ENCODE measurements at places on chromosomes 1 and 21.

DNA sequence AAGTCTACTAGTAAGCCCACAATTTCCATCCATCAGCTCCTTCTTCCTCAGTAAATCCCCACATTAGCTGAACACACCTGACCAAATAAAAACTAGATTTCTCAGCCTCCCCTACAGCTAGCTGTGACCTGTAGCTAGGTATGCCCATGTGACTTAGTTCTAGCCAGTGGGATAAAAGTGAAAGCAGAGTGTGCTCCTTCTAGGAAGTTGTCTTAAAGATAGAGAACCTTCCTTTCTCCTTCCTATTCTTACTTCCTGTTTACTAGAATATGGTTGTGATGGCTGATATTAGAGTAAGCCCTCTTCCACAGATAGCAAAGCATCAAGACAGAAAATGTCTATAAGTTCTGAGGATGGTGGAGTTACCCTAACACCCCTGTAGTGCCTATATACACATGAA, 67.0 kb downstream of the PIK3R3 start:
- DNase-seq = no peak

DNA sequence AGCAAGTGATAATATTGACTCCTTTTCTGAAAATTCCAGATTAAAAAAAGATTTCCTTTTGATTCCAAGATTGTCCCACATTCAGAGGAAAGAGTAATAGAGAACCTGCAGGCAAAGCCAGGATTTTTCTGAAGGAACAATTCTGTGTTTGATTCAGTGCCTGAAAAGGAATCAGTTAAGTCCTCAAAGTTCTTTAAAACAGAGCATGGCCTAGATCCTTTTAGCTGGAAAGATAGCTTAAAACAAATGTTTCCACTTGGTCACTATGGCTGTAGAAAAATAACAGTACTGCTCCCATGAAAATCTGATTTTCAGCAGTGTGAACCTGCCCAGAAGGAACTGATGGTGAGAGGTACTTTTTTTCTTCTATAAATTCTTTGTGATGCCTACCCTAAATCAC, 41.8 kb downstream of the HS2ST1 start:
- no peak for DNase-seq

- DNase-seq = no peak
Measured at GRCh38 chr1:231189683-231190270, 27.9 kb downstream of the TRIM67 start.

DNA sequence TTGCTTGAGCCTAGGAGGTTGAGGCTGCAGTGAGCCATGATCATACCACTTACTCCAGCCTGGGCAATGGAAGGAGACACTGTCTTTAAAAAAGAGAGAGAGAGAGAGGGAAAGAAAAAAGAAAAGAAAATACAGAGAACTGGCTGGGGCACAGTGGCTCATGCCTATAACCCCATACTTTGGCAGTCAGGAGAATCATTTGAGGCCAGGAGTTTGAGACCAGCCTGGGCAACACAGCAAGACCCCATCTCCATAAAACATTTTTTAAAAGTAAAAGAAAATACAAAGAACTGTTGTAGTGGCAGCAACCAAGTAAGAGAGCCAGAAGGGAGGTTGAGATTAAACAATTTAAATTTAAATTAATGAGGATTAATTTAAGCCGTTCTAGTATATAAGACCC, 39.8 kb downstream of the WDTC1 start:
- DNase-seq = no peak

DNA sequence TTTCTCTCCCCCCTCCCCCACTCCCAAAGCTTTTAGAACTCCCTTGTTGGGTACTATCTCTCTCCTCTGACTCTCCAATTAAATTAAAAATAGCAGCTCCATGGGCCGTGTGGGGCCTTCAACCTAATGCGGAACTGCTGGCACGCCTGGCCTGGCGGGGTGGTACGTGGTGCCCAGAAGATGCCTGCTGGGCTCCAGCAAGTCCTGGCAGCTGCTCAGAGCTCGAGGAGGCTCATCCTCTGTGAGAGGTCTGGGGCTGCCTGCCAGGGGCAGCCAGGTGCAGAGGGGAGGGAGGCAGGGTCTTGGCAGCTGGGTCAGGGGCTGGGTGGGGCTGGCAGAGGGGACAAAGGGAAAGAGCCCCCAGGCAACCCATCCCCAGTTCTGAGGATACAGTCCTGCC, 74.4 kb downstream of the ACTL8 start:
- DNase-seq = no peak

- no peak for DNase-seq
Measured at GRCh38 chr21:33700491-33700890, 58.2 kb downstream of the ITSN1 start.

DNA sequence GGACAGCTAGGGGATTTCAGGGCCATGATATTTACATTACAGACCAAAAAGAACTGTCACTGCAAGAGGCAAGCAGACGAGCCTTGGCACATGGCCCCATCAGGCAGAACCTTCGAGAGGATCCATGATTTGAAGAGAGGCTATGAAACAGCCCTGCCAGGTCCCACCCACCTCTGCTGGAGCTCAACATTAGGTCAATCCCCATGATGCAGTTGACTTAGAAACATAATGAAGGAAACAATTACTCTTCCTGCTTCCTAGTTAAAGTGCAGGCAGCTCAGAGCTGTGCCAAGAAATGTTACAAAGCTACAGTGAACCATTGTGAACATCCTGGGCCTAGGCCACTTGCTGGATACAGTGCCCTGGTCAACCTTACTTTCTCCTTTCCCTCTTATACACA, 41.7 kb upstream of the PTCH2 start:
- DNase-seq = no peak

GRCh38 chr1:167344615-167345385, 124.1 kb downstream of the POU2F1 start:
- no peak for DNase-seq

DNA sequence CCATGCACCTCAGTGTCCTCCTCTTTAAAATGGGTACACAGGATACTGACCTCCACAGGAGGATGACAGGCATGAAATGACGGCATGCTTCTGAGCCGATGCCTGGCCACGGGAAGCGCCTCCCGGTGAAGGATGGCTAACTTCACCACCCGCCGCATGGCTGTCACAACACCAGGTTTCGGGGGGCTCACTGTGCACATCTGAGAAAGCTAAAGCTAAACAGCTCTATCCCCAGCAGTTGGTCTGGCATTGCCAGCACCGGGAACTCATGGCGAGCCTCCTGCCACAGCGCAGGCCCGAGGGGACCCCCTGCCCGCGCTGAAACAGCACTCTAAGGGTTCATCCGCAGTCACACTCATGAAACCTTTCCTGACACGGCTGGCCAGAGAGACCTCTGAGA, 16.0 kb downstream of the NPHP4 start:
- no peak for DNase-seq

DNA sequence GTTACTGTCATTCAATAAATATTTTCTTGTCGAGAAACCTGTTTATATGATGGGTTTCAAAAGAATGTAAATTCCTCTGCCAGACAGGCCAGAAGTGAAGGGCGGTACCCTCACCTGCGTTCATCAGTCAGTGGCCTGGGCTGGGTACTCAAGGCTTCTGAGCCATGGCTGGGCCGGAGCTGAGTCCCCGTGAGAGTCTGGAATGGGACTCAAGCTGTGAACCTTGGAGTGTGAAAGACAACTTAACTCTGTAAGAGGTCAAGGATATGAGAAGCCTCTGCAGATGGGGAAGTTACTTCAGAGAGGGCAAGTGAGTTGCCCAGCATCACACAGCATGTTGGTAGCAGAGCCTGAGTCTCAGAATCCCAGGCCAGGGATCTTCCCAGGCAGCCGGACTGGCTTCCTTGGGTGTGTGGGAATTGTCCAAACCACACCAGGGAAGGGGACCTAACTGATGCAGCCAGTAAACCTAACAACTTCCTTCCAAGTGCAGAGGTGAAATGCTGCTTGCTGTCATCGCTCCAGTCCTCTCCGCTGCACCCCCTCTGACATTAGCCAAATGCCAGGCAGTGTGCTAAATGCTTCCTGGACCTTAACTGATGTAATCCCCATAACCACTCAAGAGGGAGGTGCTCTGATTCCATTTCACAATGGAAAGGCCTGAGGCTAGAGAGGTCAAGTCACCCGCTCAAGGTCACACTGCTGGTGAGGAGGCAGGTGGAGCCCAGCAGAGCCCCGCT, 4.8 kb downstream of the DISP3 start:
- no peak for DNase-seq

DNA sequence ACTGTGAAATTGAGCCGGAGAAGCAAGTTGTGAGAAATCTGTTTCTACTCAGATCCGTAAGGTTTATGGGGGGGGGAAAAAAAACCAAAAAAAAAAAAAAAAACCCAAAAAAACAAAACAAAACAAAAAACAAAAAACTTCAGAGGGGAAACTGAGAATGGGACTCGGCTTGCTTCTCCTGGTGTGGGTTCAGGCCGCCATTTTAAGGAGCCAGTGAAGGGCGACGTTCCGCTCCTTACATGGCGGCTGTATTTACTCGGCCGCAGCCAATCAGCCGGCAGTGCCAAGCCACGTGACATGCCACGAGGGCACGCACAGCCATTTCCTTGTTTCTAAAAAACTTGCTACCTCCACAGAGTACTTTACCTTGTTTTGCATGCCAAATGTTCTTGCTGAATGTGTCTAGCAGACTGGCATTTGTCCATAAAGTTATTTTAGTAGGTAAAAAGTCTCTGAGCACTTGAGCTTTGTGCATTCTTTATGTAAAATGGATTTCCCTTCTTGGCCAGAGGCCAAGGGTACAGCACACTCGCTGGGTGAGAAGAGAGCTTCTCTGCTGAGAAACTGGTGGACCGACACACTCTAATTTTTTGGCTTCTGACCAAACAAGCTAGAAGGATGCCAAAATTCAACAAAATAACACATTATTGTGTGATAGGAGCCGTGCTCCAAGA, 101.8 kb downstream of the NFIA start:
- no peak for DNase-seq

DNA sequence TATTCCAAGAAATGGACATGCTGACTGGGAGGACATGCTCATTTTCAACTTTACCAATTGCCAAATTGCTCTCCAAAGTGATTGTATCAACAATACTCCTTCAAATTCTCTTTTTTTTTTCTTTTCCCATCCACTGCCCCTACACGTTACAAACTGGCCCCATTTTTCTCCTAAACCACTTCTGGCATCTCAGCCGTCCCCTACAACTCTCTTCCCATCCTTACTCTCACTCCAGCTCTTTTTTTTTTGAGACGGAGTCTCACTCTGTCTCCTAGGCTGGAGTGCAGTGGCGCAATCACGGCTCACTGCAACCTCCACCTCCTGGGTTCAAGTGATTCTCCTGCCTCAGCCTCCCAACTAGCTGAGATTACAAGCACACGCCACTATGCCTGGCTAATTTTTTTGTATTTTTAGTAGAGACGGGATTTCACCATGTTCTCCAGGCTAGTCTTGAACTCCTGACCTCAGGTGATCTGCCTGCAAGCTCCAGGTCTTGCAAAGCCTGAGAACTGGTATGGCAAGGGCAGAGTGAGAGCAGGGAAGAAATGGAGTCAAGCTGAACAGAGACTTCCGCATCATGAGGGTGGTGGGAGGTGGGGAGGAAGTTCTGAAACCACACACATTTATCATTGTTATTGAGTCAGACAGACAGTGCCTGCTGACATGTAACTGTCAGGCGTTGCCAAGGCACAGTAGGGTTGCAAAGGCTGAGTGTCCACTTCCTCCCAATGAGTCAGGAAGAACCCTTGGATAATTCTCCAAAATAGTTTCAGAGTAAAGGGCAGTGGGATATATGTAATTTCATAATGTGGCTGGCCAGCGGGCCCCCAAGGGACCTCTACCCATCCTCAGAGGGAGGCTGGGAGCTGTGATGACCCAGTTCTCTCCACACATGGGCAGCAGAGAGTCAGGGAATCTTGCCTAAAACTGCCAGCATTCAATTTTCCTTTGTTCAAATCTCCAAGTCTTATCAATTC, 17.4 kb downstream of the CELA3A start:
- peak; percentile 58 for DNase-seq

DNA sequence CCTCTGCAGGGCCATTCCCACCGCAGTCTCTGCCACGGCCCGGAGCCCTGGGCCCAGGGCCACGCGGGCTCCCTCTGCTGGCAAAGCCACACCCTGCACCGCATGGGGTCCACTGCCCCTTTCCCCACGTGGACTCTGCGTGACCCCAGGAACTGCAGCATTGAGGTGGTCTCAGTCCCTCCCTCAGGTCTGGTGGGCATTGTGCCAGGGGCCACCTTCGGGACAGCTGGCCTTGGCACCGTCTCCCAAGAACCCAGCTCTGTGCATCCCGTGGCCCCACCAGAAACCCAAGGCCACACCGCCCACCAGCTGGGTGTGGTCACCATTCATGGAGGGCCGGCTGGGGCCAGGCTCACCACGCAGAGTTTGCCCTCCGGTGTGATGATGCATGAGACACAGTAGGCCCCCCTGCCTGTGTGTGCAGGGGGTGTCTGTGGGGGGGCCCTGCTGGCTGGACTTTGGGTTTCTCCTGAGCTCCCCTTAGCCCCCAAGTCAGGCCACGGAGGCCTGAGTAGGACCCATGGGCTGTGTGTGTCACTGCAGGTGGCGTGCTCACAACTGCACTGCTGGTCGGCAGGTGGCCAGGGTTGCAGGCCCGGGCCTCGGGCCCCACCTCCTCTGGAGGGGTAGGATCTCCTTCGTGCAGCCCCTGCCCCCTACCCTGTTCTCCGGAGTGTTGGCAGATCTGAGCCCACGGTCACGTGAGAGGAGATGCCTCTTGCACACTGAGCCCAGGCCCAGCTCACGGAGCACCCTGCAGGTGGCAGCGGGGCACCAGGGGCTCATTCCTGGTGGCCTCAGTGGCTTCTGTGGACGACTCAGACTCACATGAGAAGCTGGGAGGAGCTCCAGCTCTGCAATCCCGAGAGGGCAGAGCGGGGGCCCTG, 5.8 kb downstream of the VWA1 start:
- peak; percentile 35 for DNase-seq

- DNase-seq = no peak
Measured at GRCh38 chr1:168520052-168520751, 23.6 kb downstream of the XCL2 start.

- DNase-seq = no peak
Measured at GRCh38 chr1:43781574-43781973, 74.2 kb downstream of the ST3GAL3 start.

DNA sequence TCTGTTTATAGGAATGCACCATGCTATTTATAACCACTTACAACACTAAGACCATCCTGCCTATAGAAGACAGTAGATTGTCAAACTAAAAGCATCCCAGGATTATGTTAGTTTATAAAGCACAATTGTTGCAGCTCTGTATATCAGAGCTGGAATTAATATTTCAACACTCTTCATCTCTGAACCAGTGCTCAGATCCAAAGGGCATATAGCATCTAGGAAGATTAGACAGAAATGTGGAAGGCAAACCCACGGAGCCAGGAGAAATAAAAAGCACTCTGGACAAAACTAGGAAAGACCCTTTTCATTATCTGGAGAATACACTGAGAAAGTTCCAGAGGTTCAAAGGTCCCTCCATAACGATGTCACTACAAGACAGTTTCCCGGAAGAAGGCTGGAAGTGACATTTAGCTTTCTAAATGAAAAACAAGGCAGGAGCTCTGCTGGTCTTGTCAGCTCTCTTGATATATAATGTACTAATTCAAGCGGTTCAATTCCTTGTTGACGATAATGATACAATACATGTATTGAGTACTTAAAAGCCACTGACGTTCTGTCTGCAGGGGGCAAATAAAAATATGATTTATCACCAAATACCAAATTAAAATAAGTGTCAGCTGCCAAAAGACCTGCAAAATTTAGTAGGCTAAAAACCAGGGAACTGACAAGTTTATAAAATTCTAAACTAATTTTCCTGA, 91.8 kb upstream of the BCL10 start:
- no peak for DNase-seq

- no peak for DNase-seq
Measured at GRCh38 chr1:162756523-162756922, 34.0 kb upstream of the HSD17B7 start.
